Muscle of leg (tissue), 16 donors: ENCODE measurements at places on chromosomes 1 and 21. TPM values are rescaled to one million over a fixed set of nuclear protein-coding genes. Genes with fewer than 3 reads are reported as not detected.

- no peak for DNase-seq
- H3K27ac ChIP-seq, result no peak overlapping the region
- no peak overlapping the region for H3K4me3 ChIP-seq
- H3K27me3 ChIP-seq, result no peaks in the 10 kb centered on the region
- no peaks in the 10 kb centered on the region for H3K4me1 ChIP-seq
- H3K36me3 ChIP-seq, result no peaks in the 10 kb centered on the region
Observed at GRCh38 chr1:222247081-222247480, 300.8 kb downstream of the HHIPL2 start.

DNA sequence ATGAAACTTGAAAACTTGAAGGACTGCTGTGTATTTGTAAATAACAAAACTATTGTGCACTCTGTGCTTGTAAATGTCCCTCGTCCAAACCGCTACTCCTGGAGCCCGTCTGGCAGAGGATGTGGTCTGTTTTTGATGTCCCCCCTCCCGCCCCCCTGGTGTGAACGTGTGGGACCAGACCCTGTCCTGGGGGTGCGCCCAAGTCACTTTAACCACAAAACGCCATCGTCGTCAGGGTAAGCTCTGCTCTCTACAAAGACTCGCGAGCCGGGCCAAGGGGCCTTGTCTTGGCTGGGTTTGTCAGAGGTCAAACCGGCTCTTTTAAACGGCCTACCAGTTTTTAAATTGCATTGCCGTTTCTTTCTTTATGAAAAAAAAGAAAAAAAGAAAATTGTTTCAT is 87.4 kb upstream of the TMEM51 start:
- H3K4me3 ChIP-seq, result no peak overlapping the region
- H3K4me1 ChIP-seq, result no peaks in the 10 kb centered on the region
- no peak overlapping the region for H3K27ac ChIP-seq
- peaks cover 41% of the 10 kb centered on the region for H3K36me3 ChIP-seq

DNA sequence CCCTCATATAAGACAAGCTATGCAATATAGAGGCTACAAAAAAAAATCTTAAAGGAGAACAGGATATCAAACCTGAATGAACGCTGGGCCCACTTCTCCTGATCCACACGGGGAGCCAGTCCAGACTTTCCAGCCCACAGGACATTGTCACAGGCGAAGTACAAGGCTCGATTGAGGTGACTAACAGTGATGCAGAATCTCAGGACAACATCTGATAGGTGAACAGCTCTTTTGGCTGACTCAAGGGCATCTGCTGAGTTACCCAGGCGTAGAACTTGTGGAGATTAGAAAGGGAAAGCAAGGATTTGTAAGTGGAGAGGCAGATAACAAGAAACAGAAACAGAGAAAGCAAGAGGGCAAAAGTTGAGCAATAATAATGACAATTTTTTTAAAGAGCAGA is 1.8 kb downstream of the PEX11B start:
- H3K4me1 ChIP-seq, result peaks cover 19% of the 10 kb centered on the region
- no peaks in the 10 kb centered on the region for H3K27me3 ChIP-seq
- H3K36me3 ChIP-seq, result peaks cover 22% of the 10 kb centered on the region

DNA sequence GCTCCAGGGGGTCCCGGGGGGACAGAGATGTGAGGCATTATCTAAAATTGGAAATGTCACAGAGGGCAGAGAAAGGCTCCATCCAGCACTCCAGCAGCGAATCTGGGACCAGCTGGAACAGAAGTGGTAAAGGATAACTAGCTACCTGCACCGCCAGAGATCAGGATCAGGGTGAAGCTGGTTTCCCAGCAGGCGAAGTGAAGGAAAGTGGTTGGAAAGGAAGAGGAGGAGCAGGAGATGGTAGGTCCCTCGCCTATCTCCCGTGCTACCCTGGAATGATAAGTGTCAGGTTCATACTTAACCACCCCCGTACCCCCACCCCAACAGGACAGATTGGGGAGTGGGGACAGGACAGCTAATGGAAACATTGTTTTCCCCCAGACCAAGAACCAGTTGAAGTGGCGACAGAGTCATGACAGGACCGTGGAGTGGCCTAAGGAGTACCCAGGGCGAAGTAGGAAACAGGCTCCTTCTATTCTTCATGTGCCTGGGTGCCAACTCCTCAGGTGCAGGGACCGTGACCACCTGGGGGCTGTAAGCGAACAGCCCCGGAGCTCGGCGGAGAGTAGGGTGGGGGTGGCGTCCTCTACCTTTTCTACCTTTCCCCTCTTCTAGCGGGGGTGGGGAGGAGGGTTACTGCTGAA is 717 bp downstream of the B4GALT3 start:
- peaks cover 25% of the 10 kb centered on the region for H3K4me1 ChIP-seq
- peaks cover 41% of the 10 kb centered on the region for H3K36me3 ChIP-seq
- H3K27ac ChIP-seq, result peak overlapping the region; percentile 85
- no peak for DNase-seq

DNA sequence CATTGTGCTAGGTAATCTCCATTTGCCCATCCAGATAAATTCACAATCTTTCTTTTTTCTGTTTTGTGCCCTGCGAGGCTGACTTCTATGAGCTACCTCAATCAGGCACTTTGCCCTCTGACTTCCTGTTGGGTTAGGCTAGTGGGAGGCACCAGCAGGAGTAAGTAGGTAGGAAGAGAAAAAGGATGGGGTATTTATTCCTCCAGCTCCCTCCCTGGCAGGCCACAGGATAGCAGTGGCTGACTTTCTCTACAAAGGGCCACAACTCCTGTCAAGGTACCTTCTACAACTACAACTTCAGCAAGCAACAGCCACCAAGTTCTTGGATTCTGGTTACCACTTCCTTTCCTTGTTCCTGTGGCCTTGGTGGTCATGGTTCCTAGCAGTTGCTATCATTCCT is 18.8 kb upstream of the GORAB start:
- no peaks in the 10 kb centered on the region for H3K36me3 ChIP-seq
- no peak for DNase-seq
- no peak overlapping the region for H3K27ac ChIP-seq
- no peaks in the 10 kb centered on the region for H3K27me3 ChIP-seq

- H3K4me1 ChIP-seq, result no peaks in the 10 kb centered on the region
- no peaks in the 10 kb centered on the region for H3K27me3 ChIP-seq
- no peak overlapping the region for H3K27ac ChIP-seq
Observed at GRCh38 chr1:198986442-198986841, 347.6 kb downstream of the PTPRC start.

- no peaks in the 10 kb centered on the region for H3K4me1 ChIP-seq
- H3K27ac ChIP-seq, result no peak overlapping the region
Observed at GRCh38 chr1:6033986-6034749, 11.5 kb upstream of the KCNAB2 start.

DNA sequence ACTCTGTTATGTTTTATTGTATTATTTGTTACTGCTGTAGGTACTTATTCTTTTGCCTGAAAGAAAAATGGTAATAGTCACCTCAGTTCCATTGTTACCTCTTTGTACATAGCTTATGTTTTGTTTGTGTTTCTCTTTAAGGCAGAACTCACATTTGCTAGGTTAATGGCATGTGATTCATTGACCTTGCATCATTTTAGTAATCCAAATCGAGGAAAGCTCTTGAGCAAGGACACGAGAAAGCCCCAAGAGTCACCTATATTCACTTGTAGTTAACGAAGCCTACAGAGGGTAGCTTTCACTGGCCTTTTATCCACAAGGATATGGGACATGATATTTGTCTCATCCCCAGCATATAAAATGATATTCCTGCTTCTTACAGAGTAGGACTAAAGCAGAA is 1765.2 kb downstream of the NCAM2 start:
- H3K27me3 ChIP-seq, result no peaks in the 10 kb centered on the region
- H3K4me3 ChIP-seq, result no peak overlapping the region
- no peak for DNase-seq
- no peak overlapping the region for H3K27ac ChIP-seq
- H3K36me3 ChIP-seq, result no peaks in the 10 kb centered on the region

- no peaks in the 10 kb centered on the region for H3K36me3 ChIP-seq
- H3K4me1 ChIP-seq, result no peaks in the 10 kb centered on the region
- no peak overlapping the region for H3K4me3 ChIP-seq
Observed at GRCh38 chr1:66323958-66324625, 209.9 kb upstream of the SGIP1 start.

DNA sequence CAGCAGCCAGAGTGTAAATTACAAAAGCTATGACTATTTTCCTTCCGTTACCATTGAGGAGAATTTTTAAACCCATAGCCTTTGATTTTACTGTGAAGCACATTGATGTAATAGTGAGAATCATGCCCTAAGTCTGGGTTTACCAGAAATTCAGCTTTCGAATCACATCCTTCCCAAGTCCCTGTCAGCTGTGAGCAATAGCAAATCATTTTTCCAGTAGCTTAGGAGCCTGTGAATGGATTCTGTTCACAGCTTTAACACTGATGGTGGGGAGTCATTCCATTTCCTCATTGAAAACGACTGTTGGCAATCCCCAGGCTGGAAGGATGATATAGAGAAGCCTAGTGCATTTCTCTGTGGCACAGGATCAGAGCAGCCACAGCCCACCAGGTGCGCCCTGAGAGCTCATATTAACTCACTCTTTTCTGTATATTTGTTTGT is 82.2 kb upstream of the C1orf105 start:
- no peaks in the 10 kb centered on the region for H3K27me3 ChIP-seq

DNA sequence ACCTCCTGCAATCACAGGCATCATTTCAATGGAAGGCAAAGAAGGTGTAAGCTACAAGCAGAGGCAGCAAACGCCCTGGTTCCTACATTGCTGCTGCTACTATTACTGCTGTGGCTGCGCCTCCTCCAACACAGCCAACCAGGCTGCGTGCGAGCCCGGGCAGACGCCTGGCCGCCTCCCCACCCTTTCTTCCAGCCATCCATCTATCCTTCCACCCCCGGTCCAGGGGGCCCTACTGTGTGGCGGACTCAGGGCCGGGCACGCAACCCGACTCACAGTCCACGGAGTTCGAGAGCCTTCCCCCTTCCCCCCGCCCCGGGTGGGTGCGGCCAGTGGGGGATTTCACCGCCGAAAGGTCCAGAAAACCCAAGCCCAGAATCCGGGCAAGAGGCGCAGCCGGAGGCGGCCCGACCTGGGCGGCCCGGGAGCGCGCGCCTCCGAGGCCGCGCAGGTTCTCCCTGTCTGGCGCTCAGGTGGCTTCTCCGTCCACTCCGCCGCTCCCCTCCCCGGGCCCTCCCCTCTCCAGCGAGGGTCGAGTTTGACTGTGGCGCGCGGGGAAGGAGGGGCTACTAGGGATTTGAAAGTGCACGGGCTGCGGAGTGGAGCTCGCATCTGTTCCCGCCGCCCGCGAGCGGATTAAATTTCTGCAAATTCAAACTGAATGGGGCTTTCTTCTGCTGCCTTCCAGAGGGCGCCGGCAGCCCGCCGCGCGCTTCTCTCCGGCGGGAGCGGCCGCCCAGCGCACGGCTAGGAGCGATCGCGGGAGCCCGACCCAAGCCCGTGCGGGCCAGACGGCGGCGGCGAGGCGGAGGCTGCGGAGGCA is at the start of gene HUNK:
Gene HUNK, plus strand, starts transcription at position 569 of the 823 bp plus-strand sequence. CDS start 655 bp downstream, outside the sequence.
- peaks cover 21% of the 10 kb centered on the region for H3K27me3 ChIP-seq
- peaks cover 30% of the 10 kb centered on the region for H3K4me1 ChIP-seq
- peak within 1 kb of the TSS; percentile 66 for H3K27ac ChIP-seq
- peak; percentile 88 for DNase-seq
- H3K4me3 ChIP-seq, result peak within 1 kb of the TSS; percentile 80

DNA sequence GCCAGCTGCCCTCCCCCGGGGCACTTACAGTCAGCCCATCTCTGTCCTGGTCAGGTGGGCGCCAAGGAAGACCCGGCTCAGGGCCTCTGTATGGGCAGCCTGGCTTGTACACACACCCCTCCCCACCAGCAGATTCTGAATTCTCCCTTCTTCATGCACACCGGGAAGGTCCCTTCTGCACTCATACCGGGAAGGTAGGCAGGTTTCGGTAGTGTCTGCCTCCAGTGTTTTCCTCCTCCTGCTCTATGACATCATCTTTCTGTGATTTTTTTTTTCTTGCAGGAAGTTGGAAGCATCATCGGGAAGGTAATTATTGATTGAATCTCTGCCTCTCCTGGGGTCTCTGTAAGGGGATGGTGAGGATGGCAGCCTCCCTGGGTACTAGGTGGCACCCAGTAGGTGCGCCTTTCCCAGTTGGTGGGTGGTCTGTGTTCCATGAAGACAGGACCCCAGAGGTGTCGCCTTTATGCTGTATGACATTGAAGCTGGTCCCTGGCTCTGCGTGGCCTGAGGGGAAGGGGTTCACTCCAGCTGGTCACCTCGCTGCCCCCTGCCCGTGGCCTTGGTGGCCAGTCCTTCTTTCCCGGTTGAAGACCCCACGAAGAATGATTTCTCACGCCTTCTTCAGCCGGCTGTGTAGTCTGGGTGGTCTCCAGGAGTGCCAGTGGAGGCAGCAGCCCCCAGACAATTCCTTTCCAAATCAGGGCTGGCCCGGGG is 82.1 kb upstream of the COL6A1 start:
- no peak for DNase-seq
- H3K27ac ChIP-seq, result no peak overlapping the region
- H3K27me3 ChIP-seq, result no peaks in the 10 kb centered on the region
- H3K4me1 ChIP-seq, result peaks cover 10% of the 10 kb centered on the region

DNA sequence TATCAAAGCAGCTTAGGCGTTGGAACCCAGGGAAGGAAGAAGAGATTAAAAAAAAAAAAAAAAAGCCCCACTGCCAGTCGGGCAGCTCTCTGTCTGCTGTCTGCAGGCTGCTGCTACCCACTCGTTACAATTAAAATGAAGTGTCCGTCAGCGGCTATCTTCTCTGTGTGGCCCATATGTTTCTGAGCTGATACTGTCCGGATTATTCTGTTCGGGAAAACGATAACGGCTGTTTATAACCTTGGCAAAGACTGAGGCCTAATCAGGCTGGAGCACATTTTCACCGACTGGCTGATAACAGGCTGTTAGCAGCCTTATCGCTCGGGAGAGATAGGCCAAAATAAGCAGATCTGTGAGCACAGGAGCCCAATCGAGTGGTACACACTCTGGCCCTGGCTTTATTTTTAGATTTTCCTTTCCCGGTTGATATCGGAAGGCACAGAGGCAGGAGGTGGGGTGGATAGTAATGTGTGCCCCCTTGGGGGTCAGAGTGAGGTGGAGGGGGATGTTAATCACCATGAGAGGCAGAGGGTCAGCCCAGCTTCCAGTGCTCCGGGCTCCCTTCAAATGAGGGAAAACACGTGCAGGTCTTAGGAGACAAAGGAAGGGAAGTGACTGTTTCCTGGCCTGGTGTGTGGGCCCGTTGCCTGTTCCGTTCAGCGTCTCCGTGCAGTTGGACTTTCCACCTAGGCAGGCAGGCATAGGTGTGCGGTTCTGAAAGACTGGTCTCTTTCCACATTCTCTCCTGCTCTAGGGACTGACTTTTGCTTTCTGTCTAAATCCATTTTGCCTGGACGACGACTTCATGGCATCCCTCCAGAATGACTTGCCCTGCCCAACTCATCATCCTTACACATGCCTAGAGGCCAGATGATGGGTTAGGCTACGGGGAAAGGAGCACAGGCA is 153.4 kb downstream of the PBX1 start:
- H3K27ac ChIP-seq, result peak overlapping the region; percentile 22
- no peak overlapping the region for H3K4me3 ChIP-seq
- peak; percentile 46 for DNase-seq
- no peaks in the 10 kb centered on the region for H3K36me3 ChIP-seq
- peaks cover 33% of the 10 kb centered on the region for H3K4me1 ChIP-seq

The PGM1 gene
- total RNA-seq, result 68.5 TPM

The ADAM30 gene
- not detected for total RNA-seq

The SSU72 gene
- 38.0 TPM for total RNA-seq

The SPATA17 gene
- 3.0 TPM for total RNA-seq

The XCL2 gene
- 0.35 TPM for total RNA-seq

The BCAR3 gene
- 15.3 TPM for total RNA-seq

The INSRR gene
- total RNA-seq, result 0.18 TPM

The FMO4 gene
- total RNA-seq, result 2.0 TPM
